Kidney tubule cell (primary cell): ENCODE measurements at places on chromosomes 11 and 22.

GRCh38 chr11:115941481-115941993 lies 437.3 kb upstream of the CADM1 start:
- DNase-seq, result peak; percentile 96

GRCh38 chr11:119179342-119179741 lies 5.9 kb upstream of the NHERF4 start:
- no peak for DNase-seq

DNA sequence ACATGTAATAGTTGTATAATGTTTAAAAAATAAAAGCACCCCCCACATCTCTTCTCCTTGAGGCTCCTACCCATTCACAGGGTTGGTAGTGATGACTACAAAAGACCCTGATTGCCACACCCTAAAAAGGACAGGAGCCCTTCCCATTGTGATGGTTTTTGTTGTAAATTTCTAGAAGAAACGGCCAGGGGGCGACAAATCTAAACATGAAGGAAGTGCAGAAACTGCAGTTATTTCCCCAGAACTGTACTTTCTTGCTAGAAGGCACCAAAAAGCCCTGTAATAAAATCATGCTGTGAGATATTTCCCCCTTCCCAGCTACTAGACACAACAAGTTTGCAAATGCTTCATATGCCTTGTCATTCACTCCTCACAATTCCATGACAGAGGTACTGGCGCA lies 10.8 kb downstream of the PRR5L start:
- DNase-seq, result peak; percentile 26

GRCh38 chr11:92045301-92045700 lies 179.3 kb upstream of the FAT3 start:
- peak; percentile 13 for DNase-seq

DNA sequence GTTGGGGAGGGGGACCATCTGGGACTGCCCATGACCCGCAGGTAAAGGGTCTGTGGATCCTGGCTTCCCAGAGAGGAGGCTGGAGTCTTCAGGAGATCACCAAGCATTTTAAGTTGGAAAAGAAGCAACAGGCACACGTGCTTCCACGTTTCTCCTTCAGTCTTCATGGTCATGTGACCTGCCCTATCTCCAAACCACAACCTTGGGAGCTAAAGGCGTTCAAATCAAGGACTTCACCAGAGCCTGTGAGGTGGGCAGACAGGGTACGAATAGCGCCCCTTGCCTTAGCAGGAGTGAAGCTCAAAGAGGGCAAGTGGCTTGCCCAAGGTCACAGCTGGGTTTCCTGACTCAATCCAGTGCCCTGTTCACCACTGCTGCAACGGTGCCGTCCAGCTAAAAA lies 6.7 kb downstream of the TMEM184B start:
- DNase-seq, result no peak

- DNase-seq, result no peak
These were observed 286.6 kb downstream of the ETS1 start for GRCh38 chr11:128300785-128301184.

DNA sequence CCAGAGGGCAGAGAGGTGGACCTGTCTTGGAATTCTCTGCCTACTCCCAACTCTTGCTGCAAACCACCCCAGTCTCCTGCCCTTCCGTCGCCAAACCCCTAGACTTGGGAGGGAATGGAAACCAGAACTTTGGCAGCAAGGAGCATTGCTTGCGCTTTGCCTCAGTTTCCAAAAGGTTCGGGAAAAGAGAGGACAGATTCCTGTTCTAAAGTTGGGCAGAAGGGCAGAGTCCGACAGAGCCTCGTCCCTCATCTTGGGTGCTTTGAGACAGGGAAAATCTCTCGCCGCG lies 396 bp upstream of the ROBO3 start:
- no peak for DNase-seq

DNA sequence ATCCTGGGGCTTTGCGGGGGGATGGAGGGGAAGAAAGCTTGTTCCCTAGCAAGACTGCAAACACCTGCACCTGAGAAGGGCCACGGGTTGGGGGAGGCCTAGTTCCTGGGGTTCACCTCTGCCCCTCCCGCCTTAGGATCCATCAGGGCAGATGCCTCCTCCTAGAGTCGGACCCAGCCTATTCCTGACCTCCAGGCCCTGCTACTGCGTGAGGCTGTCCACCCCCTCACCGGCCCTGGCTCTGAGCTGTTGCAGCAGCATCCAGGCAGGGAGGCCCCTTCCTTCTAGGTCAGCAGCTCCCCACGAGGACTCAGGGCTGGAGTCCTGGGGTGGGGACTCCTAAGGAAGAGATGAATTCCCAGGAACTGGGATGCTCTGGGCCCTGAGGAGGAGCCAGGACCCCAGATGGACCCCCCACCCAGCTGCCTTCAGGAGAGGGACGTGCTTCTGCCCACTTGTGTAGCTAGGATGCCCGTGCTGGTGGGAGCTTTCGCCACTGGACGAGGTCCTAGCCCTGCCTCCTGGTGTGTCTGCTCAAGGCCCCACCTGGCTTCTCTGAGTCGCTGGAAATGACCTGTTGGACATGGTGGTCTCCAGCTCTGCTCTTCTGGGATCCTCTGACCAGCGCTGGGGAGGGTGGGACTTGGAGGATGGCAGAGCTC lies 10.3 kb downstream of the MRGPRF start:
- no peak for DNase-seq

DNA sequence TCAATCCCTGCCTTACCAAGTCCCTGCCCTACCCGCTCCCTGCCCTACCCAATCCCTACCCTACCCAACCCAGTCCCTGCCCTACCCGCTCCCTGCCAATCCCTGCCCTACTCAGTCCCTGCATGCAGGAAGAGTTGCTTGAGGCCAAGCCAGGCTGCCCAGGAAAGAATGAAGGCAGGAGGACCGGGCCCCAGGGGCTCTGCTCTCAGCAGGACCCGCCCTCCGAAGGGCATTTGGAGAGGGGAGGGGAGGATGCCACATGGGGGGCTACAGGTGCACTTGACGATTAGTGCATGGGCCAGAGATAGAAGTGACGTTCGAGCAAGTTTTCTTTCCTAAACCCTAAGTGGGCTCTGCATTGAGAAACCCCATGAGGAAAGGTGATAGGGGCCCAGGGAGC lies 581.2 kb downstream of the TBC1D22A start:
- no peak for DNase-seq

GRCh38 chr11:27649800-27650199 lies 50.5 kb downstream of the BDNF start:
- DNase-seq, result no peak

- DNase-seq, result peak; percentile 62
These were observed 80.0 kb downstream of the C11orf91 start for GRCh38 chr11:33620423-33621171.

GRCh38 chr11:2573240-2574042 lies 126.4 kb downstream of the KCNQ1OT1 start:
- DNase-seq, result no peak

DNA sequence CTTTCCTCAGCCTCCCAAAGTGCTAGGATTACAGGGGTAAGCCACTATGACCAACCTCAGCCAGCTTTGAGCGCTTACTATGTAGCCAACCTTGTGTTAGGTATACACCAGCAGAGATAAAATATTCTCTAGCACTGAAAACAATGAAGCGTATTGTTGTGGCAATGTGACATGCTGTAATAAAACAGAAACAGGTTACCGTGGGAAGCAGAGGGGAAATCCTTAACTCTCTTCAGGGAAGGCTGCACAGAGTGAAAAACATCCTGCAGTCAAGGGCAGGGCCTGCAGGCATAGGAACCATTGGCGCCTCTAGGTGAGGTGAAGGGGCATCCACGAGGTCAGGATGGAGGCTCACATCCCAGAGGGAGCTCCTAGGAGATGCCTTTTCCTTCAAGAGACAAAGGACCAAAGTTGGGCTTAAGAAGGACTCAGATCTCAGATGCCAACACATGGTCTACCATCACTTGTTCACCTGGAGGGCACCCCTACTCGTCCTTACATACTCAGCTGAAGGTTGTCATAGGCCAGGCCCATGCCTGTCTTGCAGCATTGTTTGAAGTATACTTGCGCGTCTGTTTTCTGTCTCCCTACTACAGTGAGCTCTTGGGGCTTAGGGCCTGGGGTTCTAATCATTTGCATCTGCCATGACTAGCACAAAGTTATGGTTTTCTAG lies 8.0 kb downstream of the POLD4 start:
- DNase-seq, result peak; percentile 36

DNA sequence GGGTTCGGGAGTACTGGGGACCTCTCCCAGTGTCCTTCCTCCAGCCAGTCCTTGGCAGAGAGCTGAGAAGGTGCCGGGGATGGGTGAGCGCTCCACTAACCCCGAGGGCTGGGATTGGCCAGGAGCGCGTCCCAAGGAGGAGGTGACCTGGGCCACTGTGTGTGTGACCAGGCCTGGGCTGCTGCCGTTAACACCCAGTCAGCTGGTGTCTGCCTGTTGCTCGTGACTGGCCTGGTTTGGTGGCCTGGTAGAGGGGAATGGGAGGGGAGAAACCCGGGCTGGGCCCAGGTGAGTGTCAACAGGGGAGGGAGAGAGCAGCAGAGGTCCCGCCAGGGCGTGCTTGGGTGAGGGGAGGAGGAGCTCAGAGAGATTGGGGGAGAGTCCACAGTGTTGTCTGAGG lies 29.9 kb upstream of the GRAMD4 start:
- no peak for DNase-seq

DNA sequence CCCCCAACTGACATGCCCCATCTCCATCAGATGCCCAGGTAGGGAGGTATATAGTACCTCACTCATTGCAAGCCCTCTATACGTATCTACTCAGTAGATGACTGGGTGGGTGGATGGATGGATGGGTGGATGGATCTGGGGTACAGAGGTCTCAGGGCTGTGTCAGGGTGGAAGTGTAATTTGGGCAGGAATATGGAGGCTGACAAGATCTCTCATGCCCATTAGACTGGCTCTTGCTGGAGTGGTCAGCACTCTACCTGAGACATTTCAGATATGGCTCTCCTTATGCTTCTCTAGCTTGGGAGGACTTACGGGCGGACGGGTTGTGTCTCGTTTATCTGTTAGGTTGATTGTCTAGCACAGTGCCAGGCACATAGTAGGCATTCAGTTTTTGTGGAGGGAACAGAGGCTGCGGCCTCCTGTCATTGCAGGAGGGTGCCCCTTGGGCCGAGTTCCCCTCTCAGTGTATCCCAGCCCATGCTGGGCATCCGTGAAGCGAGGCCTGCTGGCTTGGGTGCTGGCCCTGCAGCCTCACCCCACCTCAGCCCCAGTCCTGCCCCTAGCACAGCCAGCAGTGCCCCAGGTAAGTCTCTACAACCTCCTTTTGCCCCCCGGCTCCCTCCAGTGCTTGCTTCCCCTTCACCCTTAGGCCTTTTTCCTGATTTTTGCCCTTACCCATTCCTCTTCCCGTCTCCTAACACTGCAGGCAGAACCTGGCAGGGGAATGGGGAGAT lies 13.7 kb downstream of the ROBO3 start:
- no peak for DNase-seq

DNA sequence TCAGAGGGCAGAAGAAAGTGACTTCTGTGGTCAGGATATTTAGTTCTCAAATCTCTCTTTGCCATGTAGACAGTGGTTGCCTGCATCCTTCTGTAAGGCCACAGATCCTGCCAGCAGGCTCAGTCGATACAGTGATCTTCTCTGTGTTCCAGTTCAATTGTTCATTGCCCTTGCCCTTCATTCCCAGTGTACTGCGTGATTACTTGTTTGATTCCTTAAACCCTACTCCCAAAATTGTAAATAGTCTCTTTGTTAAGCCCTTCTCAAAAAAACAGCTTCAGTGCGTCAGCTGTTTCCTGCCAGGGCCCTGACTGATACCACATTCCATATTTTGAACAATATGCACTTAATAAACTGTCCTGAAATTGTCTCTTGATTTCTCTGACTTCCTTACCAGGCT lies 9.3 kb upstream of the TYR start:
- DNase-seq, result no peak

- DNase-seq, result no peak
These were observed 92.5 kb downstream of the C11orf87 start for GRCh38 chr11:109514313-109515018.

- no peak for DNase-seq
These were observed at the start of gene CD3D for GRCh38 chr11:118342503-118343161. CD3D (minus strand) TSS chr11:118342705; CDS start chr11:118342607, 98 bp downstream.

DNA sequence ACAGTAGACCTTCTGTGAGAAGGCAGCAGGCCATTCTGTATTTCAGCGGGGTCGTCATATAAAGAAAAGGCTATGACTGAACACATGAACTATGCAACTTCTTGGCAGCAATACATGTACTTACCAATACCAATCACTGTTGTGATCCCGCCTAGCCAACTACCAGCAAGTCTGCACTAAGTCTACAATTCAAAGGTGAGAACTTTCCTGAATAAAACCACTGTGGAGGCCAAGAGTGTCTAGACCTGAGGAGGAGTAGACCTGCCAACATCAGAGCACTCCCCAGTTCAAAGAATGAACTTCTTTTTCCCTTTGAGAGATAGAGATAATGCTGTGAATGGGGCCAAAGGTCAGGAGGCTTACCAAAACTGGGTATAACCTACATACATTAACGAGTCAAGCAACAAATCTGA lies 108.2 kb downstream of the SIK3 start:
- DNase-seq, result peak; percentile 61

GRCh38 chr11:8320076-8320475 lies 56.4 kb upstream of the LMO1 start:
- no peak for DNase-seq

- DNase-seq, result no peak
These were observed 61.5 kb upstream of the PITPNB start for GRCh38 chr22:27980424-27981148.

DNA sequence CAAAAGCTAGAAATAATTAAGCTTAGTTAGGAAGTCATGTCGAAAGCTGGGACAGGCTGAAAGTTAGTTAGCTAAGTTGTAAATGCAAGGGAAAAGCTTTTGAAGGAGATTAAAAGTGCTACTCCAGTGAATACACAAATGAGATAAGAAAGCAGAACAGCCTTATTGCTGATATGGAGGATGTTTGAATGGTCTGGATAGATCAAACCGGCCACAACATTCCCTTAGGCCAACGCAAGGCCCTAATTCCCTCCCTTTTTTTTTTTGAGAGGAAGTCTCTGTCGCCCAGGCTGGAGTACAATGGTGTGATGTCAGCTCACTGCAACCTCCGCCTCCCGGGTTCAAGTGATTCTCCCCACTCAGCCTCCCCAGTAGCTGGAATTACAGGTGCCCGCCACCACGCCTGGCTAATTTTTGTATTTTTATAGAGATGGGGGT lies 23.3 kb upstream of the WEE1 start:
- DNase-seq, result no peak

- DNase-seq, result peak; percentile 76
These were observed 27.4 kb upstream of the ST14 start for GRCh38 chr11:130131961-130132850.
